NCI-H510A treated with DMSO at 0.1 percent for 48 hours (cell line): ENCODE measurements at places on chromosomes 11 and 22.

DNA sequence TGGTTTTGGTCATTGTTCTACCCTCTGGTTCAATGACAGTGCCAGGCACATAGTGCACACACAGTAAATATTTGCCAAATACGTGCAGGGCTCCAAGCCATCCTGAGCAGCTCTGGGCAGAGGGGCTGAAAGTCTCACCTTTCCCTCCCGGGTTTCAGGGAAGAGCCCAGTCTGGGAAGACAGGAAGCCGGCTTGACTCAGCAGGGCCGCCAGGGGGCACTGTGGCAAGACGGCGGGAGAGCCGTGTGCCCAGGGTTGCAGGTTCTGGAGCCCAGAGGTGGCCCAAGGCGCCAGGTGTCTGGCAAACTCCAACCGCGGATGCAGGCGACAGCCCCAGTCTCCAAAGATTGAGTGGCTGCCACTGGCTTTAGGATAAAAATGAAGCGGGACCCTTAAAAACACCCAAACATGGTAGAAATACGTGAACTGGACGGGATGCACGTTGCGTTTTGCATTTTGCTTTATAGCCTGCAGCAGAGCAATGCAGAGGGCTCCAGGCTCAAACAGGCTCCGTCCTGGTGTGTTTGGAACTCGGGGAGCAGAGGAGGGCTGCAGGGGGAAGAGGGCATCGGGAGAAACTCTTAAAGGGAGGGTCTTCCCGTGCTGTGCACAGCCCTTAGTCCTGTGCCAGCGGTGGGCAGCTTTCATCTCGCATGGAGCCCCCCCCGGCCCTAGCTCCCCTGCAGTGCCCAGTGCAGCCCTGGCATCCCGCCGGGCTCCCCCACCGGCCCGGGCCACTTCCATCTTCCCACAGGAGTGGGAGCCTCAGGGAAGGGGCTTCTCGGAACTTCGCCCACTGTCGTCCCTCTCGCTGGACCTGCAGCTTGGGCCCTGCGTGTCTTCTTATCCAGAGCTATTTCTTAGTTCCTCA is 10.7 kb downstream of the KRTAP5-5 start:
- DNase-seq = no peak

DNA sequence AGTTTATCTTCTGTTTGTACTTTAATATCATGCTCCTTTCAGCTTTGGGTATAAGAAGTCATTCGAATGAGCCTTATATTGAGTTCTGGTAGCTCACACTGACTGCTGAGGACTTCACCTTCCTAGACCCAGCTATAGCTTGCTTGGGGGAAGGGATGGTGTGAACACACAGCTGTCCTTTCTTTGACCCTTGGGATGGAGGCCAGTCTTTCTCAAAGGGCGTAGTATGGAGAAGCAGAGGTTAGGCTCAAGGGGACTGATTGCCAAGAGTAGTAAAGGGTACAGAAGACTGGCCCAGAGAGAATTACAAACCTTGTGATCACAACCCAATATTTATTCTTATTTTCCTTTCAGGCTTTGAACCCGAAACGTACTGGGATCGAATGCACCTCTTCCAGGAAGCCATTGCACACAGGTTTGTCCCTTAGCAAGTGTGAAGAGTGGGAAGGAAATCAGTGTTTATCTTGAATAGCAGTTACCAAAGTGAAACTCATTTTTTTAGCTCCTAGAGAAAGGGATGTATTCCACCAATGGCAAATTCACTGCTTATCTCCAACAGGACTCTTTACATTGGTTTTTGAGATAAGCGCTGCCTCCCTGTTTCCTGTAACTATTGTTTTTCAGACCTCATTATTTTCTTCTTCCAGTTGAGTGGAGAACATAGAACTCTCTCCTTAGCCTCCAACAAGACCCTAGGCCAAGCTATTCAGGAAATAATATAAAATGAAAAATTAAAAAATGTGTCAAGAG is 42.8 kb upstream of the YWHAH start:
- no peak for DNase-seq

- DNase-seq = no peak
Measured at GRCh38 chr11:116202922-116203321, 569.9 kb downstream of the BUD13 start.

DNA sequence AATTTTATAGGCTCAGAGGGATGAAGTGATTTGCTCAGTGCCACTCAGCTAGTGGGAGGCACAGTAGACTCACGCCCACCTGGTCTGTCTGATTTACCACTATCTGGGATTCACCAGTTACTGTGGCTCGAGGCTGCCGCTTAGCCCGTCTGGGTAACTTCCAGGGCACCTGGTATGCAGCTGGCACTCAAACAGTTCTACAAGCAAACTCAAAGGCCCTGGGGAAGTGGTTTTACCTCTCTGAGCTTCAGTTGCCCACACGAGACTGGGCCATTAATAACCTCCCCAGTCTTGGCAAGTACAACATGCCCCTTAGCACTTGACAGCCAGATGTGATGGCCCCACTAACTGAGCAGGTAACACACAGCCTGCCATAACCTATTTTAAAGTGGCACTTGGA is 2.6 kb downstream of the GDPD5 start:
- no peak for DNase-seq

DNA sequence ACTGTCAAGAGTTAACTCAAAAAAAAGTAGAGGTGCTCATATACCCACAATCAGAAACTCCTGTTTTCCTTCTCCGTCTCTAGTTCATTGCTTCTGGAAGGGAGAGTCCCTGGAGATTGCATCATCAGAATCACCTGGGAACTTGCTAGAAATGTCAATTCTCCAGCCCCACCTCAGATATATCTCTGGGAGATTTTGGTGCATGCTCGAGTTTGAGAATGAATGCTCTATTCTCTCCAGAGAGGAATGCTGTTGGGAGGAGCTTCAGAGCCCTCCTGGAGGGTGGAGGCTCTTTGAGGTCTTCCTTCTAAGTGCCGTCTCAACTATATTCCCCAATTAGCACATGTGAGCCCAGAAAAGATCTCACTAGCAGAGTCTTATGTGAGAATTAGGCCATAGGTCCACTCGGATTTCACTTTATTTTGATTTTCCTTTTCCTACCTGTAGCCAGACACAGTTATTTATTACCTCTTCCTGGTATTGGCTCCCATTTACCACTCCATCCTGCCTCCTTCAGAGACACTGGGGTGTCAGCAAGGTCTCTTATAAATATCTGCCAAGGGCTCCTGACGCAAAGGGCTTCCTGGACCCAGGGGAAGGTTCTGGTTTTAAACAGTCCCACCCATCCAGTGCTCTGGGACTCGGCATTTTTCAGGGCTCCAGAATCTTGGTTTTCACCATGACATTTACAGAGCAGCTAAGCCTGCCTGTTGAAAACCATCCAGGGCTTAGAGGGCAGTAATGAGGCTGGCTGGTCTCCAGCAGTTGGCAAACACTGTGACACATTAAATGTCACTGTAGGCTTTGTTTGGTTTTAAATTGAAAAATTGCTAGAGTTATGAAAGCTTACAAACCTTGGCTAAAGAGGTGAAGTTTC is 136.2 kb downstream of the CD44 start:
- no peak for DNase-seq
